BE2C (cell line): ENCODE measurements at places on chromosomes 6 and 20.

DNA sequence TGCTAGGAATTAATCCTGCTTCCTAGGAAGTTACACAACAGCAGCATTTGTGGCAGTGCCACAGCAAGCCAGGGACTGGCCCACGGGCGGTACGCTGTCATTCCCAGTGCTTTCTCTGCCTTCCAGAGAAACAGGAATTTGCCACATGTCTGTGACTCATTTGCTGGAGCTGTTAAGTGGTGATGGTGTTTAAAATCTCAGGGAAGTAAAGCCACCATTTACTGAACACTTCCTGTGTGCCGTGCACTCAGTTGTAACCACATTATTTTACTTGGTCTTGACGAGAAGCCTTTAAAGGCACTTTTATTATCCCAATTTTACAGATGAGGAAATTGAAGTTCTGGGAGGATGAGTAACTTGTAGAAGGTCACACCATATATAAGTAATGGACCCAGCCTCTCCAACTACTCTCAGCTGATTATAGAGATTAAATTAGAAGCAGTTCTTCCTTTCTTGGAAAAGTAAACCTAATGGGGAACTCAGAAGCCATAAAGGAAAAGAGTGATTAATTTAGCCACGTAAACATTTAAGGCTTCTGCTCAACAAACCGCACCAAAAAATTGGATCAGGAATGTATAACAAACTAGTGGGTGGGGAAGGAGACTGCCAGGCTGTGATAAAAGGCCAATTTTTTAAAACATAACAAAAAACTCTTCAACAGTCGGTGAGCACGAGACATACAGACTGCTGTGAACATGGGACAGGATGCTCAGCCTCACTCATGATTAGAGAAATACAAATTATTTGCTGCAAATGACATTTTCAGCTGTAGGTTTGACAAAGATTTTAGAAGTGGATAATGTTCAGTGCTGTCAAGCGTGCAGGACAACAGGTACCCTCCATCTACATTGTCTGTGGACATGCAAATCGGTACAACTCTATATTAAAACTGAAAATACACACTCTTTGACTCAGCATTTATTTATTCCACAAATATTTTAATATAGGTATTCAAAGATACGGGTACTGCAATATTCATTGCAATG, 311.2 kb downstream of the NRN1 start:
- no peak for DNase-seq

DNA sequence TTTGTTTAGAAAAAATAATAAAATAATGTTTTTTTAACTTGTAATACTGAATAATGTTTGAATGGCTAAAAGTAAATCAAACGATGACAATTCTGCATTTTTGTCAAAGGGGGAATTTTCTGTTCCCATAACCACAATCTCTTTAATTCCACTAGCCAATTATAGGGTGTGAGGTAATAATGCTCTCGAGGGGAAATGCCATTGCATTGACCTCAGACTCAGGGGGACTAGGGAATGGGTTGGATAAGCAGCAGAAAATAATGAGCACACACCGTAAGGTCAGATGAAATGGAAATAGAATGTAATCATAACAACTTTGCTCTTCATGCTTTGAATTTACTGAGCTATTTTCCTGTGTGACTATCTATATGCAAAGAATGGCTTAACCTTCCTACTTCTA, 584.7 kb downstream of the RFPL4B start:
- DNase-seq: no peak

DNA sequence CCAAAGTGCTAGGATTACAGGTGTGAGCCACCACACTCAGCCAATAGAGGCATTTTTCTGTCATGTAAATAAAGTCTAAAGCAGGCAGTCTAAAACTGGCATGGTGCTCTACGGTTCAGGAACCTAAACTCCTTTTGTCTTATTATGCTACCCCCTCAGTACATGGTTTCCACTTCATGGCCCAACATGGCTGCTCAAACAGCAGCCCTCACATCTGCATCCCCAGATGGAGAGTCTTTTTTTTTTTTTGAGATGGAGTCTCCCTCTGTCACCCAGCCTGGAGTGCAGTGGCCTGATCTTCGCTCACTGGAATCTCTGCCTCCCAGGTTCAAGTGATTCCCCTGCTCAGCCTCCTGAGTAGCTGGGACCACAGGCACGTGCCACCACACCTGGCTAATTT, 38.3 kb downstream of the SLC52A3 start:
- no peak for DNase-seq

DNA sequence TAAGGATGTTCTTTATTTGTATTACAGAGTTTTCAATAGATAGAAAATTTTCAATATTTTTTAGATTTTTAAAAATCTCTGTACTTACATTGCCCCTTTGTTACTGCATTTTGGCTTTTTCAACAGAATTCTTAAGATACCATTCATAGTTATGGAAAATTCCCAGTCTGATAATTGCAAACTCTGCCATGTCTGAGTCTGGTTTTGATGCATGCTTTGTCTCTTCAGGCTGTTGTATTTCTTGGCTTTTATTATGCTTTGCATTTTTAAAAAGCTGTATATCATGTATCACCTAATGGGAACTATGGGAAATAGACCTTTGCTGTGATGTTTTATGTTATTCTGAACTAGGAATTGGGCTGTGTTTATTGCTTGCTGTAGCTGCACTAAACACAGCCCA, 898.9 kb upstream of the ADGRB3 start:
- DNase-seq: no peak

- no peak for DNase-seq
These were observed 1.6 kb upstream of the SLC17A5 start for GRCh38 chr6:73655341-73655917.

GRCh38 chr20:1631309-1632151, 11.7 kb upstream of the SIRPB1 start:
- no peak for DNase-seq

DNA sequence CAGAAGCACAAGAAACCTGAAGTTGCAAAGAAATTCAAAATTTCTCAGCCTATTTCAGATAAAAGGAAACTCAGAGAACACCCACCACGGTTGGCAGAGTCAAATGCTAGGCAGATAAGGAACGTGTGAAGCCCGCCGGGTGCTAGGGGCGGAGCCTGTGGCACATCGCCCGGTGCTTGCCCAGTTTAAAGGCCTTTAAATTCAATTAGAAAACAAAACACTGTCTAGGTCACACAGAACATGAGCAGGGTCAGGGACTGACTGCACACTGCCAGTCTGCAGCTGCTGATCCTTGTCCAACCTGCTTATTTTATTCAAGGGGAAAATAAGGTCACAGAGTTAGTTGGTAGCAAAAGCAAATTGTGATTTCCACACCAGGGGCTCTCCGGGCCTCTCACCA, 75.8 kb downstream of the PSMG4 start:
- peak; percentile 57 for DNase-seq

GRCh38 chr6:4344317-4344899, 209.0 kb upstream of the ECI2 start:
- no peak for DNase-seq

DNA sequence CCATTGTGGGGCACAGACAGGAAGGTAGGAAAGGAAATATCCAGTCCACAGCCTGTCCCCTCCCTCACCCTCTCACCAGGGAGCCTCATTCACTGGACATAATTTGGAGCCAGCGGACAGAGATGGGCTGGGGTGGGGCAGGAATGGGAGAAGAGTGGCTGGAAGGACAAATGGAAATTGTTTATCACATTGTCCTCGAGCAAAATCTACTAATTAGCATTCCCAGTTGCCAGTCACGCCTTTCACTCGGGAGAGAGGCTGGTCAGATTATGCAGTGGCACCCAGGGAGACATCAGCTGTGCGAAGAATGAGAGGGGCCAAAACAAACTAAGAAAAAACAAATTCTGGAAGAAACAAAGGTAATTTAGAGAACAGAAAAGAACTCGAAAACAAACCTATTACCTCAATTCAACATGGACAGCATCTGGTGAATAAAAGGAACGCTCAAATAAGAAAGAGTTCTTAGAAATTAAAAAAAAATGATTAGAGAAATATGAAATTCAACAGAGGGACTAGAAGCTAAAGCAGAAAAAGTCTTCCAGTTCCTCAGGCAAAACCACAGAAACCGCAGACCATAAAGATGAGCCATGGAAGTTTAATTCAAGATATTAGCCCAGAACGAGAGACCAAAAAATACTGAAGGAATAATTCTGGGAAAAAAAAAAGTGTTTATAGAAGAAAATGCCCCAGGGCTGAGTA, 108.5 kb upstream of the RALGAPA2 start:
- DNase-seq: no peak

DNA sequence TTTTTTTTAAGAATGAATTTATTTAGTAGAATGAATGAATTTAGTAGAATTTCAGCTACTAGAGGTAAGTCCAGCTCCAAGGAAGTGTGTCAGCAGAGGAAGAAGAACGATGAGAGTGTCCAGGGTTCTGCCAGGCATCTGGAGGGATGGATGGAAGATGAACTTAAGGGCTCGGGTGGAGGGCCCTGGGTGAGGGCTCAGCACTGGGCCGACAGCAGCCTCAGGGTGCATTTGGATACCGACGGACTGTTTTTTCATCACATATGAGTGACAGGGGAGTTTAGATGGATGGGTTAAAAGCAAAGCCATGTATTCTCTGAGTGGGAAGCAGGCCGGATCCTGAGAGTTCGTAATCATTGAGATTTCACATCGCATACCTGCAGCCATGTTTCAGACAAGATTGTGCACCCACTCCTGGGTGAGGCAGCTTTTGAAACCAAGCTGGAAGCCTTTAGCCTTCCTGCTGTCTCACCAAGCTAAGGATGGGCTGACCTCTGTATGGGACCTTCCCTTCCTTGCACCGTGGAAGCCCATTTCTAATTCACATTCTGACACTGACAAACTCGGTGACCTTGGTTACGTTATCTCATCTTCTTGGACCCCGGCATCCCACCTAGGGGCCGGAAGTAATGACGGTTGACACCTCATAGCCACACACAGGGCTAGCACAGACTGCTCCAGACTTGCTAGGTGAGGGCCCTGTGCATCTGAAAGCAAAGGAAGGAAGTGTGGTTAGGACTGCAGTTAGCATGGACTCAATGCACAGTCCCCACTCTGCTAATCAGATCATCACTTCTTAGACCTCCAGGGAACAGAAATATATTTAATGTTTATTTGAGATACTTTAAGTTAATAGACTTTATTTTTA, 228.5 kb downstream of the SLC24A3 start:
- no peak for DNase-seq

- peak; percentile 87 for DNase-seq
These were observed 398 bp downstream of the ZBTB2 start for GRCh38 chr6:151390851-151391470.

DNA sequence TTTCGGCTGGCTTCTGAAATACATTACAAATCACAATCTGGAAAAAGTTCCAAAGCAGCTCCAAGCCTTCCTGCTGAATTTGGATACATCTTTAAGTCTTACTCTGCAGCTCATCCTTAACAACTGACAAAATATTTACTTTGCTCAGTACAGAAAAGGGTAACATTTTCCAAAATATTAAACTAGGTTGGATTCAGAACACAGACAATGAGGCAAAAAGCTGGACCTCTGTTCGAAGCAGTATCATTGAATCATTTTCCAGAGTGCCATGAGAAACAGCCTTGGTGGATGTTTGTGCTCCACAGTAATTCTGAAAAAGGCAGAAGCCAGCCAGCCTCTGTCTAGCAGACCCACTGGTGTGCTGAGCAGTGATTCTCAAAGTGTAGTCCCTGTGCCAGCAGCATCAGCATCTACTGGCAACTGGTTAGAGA, 162.1 kb downstream of the AIG1 start:
- DNase-seq: no peak

- no peak for DNase-seq
These were observed 73.5 kb downstream of the ADTRP start for GRCh38 chr6:11705069-11705468.

GRCh38 chr20:19807191-19807945, 49.3 kb downstream of the RIN2 start:
- DNase-seq: no peak

GRCh38 chr6:119348096-119348747, 1.3 kb downstream of the MAN1A1 start:
- peak; percentile 28 for DNase-seq

DNA sequence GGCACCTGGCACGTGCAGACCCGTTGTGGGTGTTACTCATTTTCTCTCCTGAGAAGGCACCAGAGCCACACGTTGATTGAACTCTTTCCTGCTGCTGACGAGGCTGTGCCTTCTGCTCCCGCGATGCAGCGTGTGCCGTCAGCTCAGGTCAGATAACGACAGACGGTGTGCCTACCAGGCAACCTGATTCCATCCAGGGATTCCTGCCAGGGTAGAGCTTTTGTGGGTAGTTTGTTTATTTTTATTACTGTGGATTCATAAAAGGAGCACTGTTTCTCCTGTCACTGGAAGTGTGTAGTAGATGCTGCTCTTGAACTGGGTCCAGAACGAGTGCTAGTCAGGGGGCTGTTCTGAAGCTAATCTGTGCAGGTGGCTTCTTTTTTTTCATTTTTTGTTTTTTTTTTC, 20.7 kb downstream of the PRPF6 start:
- no peak for DNase-seq

DNA sequence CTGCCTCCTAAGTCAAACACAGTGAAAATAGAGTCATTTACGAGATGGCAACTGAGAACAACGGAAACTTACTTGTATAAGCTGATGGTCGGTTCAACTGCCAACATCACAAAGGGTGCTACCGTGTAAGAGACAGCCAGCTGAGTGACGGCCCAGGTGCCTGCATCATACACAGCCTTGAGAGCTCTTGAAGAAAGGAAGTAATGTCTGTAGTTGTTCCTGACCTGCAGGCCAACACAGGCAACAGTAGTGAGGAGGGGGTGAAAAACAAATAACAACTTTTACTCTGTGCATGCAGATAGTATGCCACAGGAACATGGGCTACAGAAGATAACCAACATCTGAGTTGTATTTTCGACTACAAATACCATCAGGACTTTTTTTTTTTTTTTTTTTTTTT, 102.7 kb downstream of the MBOAT1 start:
- DNase-seq: no peak
